Activated gamma-delta T cell (primary cell): ENCODE measurements at places on chromosomes 7 and 10.

DNA sequence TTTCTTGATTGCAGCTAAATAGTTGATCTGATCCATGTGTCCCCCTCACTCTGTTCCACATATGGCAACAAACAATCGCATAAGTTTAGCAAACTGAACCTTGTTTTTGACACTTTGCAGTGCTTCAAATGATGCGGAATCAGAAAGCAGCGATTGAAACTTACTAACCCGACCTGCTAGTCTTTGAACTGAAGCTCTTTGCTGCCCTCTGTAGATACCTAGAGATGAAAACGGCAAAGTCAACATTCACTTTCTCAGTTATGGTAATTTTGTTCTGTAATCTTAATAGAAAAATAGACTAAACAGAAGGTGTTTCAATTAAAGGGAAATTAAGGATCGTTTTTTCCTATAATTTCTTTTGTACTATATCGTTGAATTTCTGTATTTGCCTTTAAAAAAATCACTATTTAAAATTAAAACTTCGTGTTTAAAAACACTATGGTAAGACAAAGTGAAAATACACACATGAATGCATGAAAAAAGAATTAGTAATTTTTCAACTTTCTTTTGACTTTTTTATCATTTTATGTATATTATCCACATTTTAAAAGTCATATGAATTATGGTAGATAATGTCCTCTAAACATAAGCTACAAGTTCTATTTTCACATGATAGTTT, 276.5 kb downstream of the MAGI2 start:
- no peak for DNase-seq

DNA sequence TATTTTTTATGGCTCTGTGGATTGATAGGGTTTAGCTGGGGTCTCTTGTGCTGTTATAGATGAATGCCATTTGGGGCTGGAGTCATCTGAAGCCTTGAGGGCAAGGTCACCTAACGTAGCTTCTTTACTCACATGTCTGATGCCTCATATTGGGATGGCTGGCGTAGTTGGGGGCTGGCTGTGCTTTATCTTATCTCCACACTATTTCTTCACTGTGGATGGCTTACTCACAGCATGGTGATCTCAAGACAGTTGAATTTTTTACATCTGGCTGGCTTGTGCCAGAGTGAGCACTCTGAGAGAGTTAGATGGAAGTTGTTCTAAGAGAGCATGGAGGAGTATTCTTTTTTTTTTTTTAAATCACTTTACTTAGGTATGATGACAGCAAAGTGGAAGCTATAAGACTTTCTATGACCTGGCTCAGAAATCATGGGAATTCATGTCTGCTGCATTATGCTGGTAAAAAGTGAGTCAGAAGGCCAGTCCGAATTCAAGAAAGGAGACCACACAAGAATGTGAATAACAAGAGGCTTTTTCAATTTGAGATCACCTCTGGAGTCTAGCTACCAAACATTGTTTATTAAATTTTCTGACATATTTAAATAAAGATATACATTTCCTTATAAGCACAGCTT, 252.4 kb upstream of the TPK1 start:
- no peak for DNase-seq

DNA sequence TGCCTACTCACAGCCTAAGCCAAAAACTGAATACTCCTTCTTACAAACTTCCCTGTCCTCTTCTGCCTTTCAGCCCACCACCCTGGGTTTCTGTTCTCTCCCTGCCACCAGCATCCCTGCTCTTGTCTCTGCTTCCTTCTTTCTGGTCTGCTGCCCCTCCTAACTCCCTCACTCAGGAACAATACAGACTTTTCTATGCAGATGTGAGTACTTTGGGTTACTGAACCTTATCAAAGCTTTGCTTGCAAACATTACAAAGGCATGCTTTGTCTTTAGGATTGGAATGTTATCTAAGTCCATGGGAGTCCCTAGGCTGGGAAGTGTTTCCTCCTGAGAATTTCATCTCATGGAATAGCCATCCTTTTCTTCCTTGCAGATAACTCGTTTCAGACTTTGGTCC, 28.9 kb downstream of the CNNM1 start:
- no peak for DNase-seq

DNA sequence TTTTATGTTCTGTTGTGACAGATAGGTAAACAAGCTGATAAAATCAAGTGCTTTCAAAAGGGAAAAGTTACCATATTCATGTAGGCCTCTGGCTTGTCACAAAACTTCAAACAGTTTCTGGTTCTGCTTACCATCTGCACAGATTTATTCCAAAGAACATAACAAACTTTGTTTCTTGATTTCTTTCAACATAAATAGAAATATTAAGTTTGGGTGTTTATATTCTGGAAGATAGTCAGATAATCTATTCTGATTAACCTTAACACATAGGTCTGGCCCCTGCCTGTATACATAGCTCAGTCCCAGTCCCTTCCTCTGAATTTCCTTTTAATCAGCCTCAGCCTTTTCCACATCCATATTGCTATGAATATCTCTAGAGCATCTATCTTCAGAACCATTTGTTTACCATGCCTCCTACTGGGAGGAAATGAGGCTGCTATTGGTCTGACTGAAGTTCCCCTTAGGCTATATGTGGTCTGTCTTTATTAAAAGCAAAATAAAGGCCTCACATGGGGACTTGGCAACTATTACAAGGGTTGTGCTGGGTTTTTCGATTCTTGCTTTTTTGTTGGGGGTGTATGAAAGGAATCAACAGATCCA, 319.0 kb downstream of the HPSE2 start:
- DNase-seq: no peak

GRCh38 chr10:79380946-79381721, 33.9 kb downstream of the PPIF start:
- DNase-seq: no peak

DNA sequence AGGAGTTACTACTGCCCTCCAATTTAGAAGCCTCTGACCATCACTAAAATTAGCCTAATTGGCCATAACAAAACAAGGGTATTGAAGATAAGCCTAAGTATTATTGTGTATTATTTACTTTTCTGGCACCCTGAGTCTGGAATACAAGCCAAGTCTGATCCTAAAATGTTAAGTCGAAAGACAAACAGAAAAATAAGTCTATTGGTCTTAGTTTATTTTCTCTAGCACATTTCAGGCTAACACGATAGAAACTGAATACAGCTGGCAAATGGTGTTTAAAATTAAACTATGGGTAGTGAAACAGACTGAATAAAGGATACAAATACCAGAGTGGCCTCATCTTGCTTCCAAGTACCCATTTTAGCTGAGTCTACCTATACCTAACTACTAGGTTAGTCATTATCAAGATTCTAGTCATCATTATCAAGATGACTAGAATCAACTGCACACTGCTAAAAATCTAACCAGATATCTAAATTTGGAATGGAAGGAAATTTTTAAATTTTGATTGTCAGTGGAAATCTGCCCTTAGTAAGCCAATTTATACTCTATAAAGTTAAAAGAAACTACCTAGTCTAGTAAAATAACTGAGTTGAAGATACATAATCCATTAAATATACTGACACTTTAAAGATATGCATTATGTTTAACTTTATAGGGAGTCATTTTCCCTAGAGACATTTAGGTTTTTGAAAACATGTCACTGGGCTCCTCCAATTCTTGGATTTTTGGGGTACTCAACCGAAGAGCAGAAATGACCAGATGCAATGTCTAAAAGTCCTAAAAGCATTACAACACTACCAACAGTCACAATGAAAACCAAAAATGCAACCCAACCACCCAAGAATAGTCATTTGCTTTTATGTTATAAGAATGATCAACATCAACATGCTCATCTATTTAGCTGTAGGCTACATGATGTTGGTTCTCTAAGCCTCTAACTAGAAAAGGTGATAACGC, 80.9 kb downstream of the NT5C2 start:
- DNase-seq: no peak

DNA sequence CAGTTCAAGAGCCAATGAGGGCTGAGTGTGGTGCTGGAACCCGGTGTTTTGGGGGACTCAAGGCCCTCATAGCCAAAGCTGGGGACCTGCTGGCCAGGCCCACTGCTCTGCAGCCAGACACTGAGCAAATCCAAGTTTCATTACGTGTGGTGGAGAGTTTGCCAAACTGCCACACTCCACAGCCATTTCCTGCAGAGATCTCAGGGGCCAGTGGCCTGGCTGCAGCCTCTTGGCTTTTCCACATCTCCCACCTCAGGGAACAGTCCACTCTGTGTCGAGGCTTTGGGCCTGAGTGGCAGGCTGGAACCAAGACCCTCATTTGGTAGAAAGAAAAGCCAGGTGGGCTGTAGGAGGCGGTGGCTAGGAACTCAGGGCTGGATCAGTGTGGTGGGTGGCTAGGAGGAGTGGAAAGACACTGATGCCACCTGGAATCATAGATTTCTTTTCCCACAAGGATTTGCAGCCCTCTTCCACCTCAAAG, 3.2 kb downstream of the HOXA11 start:
- DNase-seq: no peak

DNA sequence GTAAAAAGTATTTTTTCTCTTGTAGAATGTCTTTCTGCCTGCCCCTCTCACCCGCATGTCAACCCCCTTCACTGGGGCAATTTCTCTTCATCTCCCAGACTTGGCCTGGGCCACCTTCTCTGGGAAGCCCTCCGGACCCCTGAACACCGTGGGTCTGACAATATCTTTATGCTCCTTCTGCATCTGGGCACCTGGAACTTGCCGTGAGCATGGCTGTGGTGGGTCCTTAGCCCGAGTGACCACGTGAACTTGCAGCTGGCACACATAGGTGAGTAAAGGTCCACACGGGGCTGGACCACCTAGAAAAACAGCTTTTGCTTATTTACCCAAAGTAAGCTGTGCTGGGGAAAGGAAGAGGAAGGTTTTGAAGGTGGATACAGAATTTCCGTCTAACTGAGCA, 600.2 kb downstream of the DNAJB6 start:
- DNase-seq: no peak

DNA sequence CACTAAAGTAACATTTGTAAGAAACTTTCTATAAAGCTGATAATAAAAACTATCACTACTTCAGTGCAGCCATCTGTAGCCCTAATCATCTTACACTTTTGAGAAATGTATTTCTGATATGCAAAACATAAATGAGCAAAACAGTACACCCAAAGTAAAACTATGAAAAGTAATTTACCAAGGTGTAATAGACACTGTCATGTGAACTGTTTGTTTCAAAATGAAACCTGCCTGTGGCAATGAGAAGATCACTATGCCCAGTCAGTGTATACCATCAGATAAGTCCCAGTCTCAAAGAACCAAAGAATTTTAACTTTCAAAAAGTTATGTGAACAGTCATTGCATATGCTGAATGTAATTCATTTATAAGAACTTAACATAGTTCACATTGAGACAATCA, 398.1 kb downstream of the CDC14C start:
- no peak for DNase-seq

- DNase-seq: no peak
Measured at GRCh38 chr7:19437446-19437845, 271.4 kb downstream of the POLR1F start.

- no peak for DNase-seq
Measured at GRCh38 chr7:151963895-151964870, 7.9 kb downstream of the GALNTL5 start.
